ENCODE measurements at places on chromosomes 1 and 21.

DNA sequence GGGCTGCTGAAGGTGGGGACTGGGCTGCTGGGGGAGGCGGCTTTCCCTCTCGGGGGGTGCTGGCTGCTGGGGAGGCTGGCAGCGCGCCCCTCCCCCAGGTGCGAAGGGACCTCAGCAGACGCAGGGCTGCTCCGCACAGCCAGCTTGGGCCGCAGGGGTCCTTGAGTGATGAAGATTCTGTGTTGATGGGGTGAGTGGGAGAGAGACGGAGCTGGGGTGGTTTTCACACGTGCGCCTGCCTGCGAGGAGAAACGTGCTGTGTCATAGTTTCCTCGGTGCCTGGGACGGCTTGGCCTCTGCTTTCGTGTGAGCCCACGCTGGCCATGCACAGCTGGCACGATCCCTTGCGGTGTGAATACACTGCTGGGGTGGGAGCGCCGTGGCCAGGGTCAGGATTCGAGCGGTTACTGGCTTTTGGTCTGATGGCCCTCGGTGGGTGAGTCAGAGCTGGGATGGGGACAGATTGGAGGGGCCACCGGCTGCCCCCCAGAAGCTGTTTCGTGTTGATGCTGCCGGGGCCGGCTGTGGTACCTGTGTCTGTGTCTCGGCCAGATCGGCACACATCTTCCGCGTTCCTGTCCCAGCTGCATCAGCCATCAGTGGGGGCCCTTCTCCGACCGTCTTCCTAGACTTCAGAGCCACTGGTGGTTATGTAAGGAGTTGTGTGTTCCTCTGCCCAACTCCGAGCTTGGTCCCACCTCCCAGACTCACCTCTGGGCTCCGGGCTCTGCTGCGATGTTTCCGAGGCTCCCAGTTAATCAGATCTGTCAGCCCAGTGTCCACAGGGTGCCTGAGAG, 24.9 kb downstream of the PRKCZ start:
- DNase-seq = no peak

- no peak for DNase-seq
Observed at GRCh38 chr1:167927046-167927754, 9.3 kb upstream of the DCAF6 start.

DNA sequence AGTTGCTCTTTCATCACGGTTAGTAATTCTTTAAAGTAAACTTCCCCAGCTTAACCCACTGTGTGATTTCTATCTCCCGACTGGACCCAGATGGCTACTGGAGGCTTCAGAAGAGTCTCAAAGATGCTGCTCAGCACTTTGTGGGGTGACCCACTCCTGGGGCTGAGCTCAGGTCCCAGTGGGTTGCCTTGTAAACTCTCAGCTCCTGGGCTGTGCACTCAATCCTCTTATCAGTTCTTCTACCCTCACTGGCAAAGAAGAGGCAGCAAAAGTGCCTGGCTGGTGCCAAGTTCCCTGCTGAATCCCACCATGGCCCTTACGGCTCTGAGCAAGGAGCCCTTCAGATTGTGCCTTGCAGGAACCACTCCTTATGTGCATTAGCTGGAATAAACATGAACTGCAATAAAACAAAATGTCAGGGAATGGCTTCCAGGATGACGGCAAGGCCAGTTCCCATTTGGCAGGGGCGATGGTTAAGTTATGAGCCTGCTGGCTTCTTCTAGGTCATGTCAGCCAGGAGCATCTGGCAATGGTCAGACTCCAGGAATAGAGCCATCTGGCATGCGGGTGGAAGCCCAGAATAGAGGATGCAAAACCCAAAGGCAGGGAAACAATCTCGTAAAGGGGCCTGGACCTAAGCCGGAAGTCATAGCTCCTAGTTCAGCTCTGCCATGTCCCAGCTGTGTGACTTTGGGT, 6.8 kb downstream of the MYOC start:
- DNase-seq = no peak

- DNase-seq = no peak
Observed at GRCh38 chr1:14788080-14788479, 189.6 kb downstream of the KAZN start.

- no peak for DNase-seq
Observed at GRCh38 chr1:245099401-245099800, 55.4 kb upstream of the KIF26B start.

- no peak for DNase-seq
Observed at GRCh38 chr1:19754482-19754881, 45.2 kb downstream of the TMCO4 start.

DNA sequence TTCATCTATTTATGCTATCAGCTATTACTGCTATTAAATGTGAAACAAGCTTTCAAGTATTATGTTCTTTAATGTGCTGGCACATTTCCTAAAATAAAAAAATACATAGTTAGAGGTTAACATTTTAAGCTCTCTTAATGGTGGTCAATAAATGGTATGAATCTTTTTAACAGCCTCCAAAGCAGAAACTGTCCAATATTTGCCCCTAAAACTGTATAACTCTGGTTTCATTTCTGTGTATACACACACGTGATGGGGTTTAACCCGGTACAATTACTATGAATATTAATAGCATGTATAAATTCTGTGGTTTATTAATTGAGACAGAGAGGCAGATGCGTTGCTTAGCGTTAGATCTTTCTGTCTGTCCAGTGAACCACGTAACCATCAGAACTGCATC, 2.2 kb downstream of the ESRRG start:
- DNase-seq = no peak

DNA sequence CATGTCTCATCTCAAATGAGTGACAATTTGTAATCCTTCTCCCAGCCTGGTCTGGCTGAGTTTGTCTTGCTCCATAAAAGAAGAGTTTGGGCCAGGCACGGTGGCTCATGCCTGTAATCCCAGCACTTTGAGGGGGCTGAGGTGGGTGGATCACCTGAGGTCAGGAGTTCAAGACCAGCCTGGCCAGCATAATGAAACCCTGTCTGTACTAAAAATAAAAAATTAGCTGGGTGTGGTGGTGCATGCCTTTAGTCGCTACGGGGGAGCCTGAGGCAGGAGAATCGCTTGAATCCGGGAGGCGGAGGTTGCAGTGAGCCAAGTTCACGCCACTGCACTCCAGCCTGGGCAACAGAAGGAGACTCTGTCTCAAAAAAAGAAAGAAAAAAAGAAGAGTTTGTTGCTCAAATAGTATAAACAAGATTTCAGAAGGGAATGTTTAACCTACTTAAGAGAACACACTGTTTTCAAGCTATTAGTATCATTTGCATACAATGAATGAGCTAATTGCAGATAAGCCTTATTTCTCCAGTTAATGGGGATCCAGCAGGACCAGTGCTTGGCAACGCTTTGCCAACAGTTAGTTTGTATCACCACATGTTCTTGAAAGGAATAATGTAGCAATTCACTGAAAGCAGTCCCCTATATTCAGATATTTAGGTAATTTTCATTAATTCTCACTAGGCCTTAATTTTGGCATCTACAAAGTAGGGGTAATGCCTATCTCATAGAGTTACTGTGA, 15.9 kb downstream of the KLHDC7A start:
- DNase-seq = no peak

GRCh38 chr1:215360758-215361157, 206.3 kb upstream of the KCTD3 start:
- no peak for DNase-seq

DNA sequence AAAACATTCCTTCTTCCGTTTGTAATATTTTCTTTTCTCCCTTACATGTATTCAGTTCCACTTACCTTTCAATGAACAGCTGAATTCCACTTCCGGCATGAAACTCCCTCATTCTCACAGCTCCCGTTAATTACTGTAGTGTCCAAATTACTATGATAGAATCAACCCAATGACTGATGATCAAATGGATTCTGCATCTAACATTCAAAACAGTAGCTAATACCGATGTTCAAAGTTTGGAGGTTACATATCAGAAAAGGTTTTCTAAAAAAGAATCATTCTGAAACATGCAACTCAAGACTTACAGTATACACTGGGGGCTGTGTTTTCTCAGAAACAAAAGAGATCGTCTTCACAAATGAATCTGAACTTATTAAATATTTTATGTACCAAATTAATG, 77.2 kb downstream of the PTPRC start:
- no peak for DNase-seq

DNA sequence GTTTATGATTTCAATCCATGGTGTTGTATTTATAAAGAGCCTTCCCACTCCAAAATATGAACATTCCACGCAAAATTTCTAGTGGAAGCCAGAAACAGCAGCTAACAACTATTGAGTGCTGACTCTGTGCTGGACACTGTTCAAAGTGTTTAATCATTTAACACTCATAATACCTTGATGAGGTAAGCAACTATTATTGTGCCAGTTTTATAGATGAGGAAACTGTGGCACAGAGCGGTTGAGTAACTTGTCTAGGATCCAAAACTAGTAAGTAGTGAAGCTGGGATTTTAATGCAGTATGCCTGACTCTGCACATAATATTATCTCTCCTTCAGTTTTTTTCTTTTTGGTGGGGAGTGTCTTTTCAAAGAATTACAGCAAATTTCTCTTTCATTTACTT, 228.3 kb downstream of the SLC35F3 start:
- DNase-seq = no peak

- DNase-seq = no peak
Observed at GRCh38 chr1:6783221-6783620, 2.0 kb upstream of the CAMTA1 start.

GRCh38 chr1:66731170-66731865, 20.9 kb upstream of the DYNLT5 start:
- no peak for DNase-seq

DNA sequence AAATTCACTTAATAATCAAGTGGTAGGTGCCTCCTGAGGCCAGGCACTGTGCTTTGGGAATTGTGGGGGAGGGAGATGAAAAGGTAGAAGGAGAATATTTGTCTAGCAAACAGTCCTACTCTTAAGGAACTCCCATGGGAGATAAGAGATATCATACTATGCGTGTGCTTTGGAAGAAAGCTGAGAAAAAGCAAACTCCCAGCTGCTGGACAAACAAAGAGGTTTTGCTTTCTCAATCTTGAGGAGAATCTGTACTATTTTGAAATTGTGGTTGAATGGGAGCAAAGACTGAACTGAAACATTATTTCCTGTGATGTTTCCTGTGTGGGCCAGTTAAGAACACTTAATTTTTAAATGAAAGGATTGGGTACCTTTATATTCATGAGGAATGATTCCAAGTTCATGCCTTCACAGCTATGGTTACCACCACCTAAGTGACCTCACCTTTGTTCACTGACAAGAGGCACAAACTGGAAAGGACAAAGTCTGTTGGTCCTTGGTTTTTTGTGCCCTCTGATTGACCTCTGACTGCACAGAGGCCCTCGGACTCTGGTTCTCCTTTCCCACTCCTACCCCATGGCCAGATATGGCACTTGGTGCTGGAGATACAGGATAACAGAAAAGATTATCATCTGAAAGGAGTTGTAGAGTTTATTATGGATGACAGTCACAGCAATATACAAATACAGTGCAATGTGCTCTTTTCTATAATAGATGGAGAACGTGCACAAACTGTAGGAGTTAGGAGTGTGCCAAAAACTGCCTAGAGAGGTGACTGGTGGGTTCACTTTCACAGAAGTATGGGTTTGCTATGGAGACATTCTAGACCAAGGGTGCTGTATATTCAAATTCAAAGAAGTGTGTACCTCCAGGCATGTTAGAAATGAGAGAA, 1.6 kb downstream of the CD53 start:
- DNase-seq = peak; percentile 45

GRCh38 chr1:96073100-96073499, 648.5 kb upstream of the PTBP2 start:
- DNase-seq = no peak
